ENCODE measurements at places on chromosomes 6 and 20.

GRCh38 chr6:43981363-43981990 is 145.8 kb downstream of the MRPL14 start:
- no peak for DNase-seq

GRCh38 chr6:143099647-143100046 is 39.0 kb downstream of the AIG1 start:
- DNase-seq, result no peak

GRCh38 chr6:160221423-160221822 is 37.2 kb downstream of the SLC22A2 start:
- DNase-seq, result no peak

DNA sequence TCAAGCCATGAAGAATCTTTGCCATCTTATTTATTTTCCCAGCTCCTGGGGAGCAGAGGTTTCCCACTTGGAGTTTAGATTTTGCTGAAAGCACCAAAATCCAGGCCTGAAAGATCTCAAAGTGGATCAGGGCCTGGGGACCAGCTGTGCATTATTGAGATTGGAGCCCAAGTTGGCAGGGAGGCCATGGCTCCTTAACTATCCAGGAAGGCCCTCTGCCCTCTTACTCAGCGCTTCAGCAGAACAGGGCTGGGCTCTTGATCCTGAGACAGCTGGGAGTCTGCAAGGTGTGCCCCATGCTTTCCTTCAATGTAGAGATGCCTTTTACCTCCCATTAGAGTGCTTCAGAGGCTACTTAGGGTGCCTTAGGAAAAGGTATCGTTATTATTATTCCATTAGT is 24.6 kb downstream of the FOXO3 start:
- no peak for DNase-seq

- DNase-seq, result peak; percentile 61
Measured at GRCh38 chr6:30344868-30345671, at the start of gene RPP21. RPP21 (plus strand) TSS chr6:30345156; CDS start chr6:30345172, 16 bp downstream.

- no peak for DNase-seq
Measured at GRCh38 chr6:80940976-80941375, 811.5 kb downstream of the TENT5A start.

DNA sequence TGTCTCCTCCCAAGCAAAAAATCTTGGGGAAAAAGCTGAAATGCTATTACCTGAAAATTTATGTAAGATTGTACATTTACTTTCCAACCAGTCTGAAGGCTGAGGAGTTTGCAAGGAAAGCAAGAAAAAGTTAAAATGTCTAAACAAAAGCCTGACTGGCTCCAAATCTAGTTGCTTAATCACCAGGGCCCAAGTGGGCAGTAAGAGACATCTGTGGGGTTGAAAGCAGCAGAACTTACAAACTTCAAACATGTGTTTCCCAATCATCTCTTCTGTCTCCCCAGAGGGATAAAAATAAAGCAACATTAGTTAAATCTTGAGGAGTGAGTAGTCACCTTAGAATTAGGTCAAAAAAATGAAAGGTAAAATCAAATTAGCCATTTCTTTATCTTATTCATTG is 98.6 kb downstream of the OGFRL1 start:
- no peak for DNase-seq

DNA sequence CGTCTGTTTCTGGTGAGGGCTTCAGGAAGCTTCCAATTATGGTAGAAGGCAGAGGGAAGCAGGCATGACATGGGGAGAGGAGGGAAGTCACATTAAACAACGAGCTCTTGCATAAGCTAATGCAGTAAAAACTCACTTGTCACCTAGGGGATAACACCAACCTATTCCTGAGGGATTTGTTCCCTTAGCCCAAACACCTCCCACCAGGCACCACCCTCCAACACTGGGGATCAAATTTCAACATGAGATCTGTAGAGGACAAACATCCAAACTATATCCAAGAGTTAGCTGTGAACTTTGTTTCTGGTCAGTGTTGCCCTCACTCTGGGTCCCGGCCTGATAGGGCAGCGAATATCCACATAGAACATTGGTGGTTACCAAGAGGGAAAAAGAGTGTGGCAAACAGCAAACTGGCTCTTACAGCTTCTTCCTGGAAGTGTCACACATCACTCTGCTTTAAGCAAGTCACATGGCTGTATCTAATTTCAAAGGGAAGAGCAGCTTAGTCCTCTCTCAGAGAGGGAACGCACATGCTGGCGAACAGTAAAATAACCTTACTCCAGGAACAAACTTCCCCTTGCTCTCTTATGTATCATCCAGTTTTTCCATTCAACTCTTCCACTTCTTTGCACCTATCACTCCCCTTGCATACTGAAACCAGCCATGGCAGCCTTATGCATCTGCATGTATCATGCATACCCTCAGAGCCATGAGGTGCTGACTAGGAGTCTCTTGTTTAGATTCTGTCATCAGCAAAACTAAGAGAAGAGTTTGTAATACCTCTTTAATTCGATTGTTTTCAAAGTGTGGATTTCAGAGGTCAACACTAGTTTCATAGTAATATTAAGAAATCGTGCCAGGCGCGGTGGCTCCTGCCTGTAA is 4.8 kb upstream of the MOCS1 start:
- DNase-seq, result no peak

GRCh38 chr20:37922016-37922415 is 19.1 kb downstream of the VSTM2L start:
- DNase-seq, result no peak

DNA sequence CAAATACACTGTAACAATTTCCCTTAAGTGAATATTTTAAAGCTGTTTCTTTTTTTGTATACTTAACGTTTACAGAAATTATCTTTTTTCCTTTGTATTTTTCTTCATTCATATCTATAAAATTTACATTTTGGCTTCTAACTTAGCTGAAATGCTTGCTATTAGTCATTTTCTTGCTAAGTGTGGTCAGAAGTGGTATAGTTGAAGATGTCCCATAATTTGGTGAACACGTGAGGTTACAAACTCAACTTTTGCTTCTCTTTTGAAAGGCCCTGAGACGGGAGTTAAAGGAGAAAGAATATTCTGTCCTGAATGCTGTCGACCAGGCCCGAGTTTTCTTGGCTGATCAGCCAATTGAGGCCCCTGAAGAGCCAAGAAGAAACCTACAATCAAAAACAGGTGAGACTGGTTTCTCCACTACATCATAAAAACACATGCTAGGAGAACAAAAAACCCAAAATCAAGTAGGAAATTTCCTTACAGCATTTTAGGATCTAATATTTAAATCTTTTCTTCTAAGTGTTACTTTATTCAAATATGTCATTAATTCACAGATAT is 445.0 kb downstream of the UTRN start:
- no peak for DNase-seq

DNA sequence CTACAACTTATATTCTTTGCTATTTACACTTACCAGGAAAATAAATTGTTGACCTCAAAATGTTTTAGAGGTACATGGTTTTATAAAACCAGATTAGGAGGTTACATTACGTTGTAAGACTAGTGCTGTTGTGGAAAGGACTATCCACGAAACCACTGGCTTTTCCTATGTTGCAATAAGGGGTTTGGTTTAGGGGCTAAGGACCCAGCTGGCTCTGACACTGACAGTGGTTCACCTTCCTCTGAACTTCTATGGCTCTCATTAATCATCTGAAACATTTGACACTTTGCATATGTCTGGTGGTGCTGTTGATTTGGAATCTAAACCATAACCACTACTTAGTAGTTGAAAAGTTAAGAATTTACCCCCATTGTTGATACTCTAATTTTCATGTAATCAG is 186.7 kb downstream of the NKAIN2 start:
- DNase-seq, result no peak

DNA sequence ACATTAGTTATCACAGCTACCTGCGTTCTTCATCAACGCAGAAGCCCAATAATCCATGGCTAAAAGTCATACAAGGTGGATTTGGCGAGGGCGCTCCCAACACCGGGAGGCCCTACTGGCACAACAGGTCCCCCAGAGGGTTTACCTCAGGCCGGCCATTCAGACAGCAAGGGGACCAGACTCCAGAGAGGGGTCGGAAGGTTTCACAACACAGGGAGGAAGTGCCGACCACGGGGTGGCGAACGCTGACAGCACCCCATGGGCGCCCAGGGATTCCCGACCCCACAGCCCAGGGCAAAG is 1515.9 kb upstream of the DEFB115 start:
- DNase-seq, result no peak

DNA sequence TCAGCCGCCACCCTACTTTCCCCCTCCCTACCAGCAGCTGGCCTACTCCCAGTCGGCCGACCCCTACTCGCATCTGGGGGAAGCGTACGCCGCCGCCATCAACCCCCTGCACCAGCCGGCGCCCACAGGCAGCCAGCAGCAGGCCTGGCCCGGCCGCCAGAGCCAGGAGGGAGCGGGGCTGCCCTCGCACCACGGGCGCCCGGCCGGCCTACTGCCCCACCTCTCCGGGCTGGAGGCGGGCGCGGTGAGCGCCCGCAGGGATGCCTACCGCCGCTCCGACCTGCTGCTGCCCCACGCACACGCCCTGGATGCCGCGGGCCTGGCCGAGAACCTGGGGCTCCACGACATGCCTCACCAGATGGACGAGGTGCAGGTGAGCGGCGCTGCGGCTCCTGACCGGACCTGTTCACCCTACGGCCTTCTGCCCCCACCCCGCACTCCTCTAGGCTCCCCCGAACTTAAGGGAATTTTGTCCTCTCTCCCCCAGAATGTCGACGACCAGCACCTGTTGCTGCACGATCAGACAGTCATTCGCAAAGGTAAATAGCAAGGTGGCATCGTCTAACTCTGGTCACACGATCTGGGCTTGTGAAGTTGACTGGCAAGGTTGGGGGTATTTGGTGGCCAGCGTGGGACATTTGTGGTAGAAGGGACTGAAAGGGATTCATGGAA is 2.3 kb downstream of the TFAP2C start:
- no peak for DNase-seq

GRCh38 chr6:45812922-45813321 is 202.7 kb downstream of the CLIC5 start:
- DNase-seq, result no peak

- DNase-seq, result peak; percentile 63
Measured at GRCh38 chr6:31493875-31494694, 3.9 kb upstream of the MICB start.

DNA sequence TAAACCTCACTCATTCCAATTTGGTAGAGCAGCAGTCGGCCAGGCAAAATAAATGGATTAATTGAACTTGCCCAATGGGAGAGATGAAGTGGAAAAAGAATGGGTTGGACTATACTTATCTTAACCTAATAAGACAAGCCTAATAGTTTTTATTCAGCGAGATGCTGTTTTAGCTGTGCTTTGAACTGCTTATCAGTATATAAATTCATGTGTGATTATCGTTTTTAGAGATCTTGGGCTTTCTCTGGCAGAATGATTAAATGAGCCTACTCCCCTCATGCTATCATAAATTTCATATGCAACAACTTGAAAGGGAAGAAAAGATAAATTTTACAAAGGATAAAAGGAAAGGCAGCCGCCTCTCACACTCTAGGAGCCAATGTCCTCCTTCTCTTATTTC is 59.8 kb downstream of the SNAP25 start:
- DNase-seq, result no peak

DNA sequence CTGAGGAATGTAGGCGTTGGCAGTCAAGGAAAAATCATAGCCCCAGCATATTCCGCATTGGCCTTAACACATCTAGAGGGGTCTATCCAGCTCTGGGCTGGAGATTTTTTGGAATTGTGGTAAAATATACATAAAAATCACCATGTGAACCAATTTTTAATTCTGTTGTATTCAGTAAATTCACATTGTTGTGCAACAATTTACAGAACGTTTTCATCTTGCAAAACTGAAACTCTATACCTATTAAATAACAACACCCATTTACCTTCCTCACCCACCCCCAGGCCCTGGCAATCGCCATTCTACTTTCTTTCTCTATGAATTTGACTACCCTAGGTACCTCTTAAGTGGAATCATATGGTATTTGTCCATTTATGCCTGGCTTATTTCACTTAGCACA is 6.8 kb upstream of the JAG1 start:
- DNase-seq, result no peak

DNA sequence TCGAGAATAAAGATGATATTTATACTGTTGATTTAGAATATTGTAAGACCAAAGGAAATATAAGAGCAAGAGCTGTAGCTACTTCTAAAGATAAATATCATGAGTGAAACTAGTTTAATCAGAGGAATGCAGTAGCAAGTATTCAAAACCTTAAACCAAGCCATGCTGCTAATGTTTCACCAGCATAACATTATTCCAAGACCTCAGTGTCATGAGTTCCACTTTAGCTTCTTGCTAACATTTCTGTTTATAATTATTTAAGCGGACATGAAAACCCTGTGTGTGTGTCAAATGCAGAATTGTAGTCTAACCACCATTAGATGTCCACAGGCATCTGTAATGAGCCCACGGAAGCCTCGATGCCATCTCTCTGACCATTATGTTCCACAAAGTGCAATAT is 752.6 kb upstream of the MARCKS start:
- no peak for DNase-seq

All from NT2/D1 (cell line).